NCI-H1417 treated with DMSO at 0.1 percent for 48 hours (cell line): ENCODE measurements at places on chromosomes 6 and 20.

GRCh38 chr20:1505361-1505760 lies 14.1 kb upstream of the SIRPB2 start:
- DNase-seq = no peak

- no peak for DNase-seq
These were observed 140.1 kb upstream of the BTBD3 start for GRCh38 chr20:11777387-11778205.

GRCh38 chr20:50027611-50028105 lies 44.9 kb downstream of the SNAI1 start:
- no peak for DNase-seq

GRCh38 chr20:47677635-47678453 lies 107.4 kb downstream of the SULF2 start:
- DNase-seq = no peak

- no peak for DNase-seq
These were observed 1.7 kb upstream of the PDE10A start for GRCh38 chr6:165664559-165665383.

- DNase-seq = no peak
These were observed 170.3 kb upstream of the SOX4 start for GRCh38 chr6:21423106-21423854.

DNA sequence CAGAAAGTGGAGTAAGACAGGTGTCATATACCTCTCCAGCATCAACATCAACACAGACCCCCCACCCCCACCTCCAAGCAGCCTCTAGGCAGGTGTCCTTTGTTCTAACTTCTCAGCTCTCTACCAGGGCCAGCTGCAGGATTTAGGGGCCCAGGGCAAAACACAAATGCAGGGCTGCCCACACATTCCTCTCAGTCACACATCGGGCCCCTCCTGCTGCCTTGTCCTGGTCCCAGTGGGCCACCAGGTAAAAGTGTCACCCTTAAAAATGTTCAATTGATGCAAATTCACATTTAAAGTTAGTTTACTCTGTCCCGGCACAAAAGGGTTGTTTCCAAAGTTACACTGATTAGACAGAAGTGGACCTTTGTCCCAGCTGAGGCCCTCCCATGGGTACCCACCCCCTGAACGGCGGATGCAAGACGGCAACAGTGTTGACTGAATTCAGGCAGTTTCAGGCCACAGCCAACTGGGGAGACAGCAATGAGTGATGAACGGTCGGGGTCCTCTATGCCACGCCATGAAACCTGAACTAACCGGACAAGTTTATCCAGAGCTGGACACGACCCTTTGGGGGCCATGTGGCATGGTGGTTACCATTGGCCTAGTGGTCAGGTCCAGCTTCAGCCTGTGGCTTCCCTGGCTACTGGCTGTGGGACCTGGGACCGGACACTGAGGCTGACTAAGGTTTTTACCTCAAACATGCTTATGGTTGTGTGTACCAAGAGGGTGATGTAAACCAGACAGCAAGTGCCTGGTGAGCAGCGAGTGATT lies 52.2 kb upstream of the UNC93A start:
- DNase-seq = no peak

GRCh38 chr6:1621070-1621701 lies 11.5 kb downstream of the FOXC1 start:
- DNase-seq = no peak

DNA sequence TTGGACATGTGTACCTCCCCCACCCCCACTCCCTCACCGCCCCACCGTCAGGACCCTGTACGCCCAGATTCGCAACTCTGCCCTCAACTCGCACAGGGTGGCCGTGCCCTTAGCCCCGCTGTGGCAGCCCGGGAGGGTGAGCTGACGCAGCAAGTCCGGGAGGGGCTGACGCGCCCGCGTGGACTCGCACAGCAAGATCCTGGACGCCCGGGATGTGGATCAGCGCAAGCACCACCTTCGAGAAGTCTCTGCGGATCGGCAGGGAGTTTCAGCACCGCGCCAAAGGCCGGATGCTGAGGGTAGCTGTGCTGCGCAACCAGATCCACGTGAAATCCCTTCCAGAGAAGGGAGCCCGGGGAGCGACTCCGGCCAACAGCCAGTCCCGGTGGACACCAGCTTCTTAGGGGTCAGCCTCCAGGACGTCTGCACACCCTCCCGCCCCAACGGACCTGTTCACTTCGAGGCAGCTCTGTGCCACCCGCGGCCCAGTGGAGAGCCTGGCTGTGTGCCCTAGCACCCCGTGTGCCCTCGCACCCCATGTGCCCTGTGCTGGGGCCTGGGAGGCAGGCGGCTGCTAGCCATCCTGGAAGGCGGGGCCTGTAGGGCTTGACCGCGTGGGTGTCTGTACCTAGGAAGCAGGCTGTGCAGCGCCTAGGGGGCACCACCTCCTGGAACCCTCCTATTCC lies 6.7 kb upstream of the GJA10 start:
- no peak for DNase-seq

- DNase-seq = no peak
These were observed 19.7 kb downstream of the CD40 start for GRCh38 chr20:46137816-46138215.

- DNase-seq = no peak
These were observed 99.0 kb upstream of the FOXQ1 start for GRCh38 chr6:1212919-1213318.

- no peak for DNase-seq
These were observed 28.5 kb downstream of the SMOC2 start for GRCh38 chr6:168469521-168469920.

- DNase-seq = no peak
These were observed 399.6 kb downstream of the PTPRT start for GRCh38 chr20:42790111-42790510.

GRCh38 chr20:16321291-16321690 lies 252.0 kb downstream of the KIF16B start:
- no peak for DNase-seq

DNA sequence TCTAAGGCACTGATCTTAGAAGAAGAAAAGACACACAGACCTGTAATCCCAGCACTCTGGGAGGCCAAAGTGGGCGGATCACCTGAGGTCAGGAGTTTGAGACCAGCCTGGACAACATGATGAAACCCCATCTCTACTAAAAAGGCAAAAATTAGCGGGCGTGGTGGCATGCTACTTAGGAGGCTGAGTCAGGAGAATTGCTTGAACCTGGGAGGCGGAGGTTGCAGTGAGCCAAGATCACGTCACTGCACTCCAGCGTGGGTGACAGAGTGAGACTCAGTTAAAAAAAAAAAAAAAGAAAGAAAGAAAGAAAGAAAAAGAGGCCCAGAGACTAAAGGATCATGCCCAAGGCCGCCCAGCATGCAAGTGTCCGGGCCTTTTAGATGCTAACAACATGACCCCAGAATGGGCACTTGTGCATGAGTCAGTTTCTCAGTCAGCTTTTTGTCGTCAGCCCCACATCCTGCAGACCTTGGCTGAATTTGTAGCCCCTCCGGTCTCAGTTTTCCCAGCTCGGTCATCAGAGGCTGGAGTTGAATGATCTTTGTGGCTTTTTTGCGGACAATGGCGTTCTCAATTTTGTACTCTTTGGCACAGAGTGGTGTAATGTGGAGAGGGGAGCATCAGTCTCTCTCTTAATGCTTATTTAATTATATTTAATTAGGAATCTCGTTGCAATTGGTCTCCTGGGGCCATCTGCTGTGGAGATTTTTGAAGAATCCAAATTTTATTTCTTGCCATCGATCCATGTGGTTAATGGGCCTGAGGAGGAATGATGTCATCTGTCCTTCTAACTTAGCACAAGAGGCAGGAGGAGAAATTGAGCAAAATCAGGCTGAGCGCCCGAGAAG lies 30.6 kb upstream of the APCDD1L start:
- DNase-seq = no peak

GRCh38 chr20:43252761-43253160 lies 63.1 kb upstream of the PTPRT start:
- no peak for DNase-seq

GRCh38 chr20:48453477-48454093 lies 374.2 kb downstream of the PREX1 start:
- no peak for DNase-seq

DNA sequence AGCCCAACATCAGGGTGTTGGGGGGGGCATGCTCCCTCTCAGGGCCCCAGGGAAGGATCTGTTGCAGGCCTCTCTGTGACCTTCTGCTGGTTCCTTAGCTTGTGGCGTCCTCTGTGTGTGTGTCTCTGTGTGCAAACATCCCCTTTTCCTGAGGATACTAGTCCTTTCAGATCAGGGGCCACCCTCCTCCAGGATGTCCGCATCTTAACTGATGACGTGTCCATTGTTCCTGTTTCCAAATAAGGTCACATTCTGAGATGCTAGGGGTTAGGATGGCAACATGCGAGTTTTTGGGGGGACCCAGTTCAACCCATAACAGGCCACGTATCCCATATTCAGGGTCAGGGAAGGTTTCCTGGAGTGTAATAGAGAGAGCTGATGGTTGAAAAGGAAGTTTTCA lies 40.9 kb downstream of the GMPR start:
- no peak for DNase-seq

- DNase-seq = no peak
These were observed 9.5 kb downstream of the AHI1 start for GRCh38 chr6:135488023-135488422.

GRCh38 chr6:148225871-148226270 lies 116.8 kb upstream of the SASH1 start:
- no peak for DNase-seq

- DNase-seq = no peak
These were observed 27.8 kb upstream of the SYNDIG1 start for GRCh38 chr20:24441661-24442060.

- no peak for DNase-seq
These were observed 223.4 kb upstream of the TAB2 start for GRCh38 chr6:149094156-149094555.

DNA sequence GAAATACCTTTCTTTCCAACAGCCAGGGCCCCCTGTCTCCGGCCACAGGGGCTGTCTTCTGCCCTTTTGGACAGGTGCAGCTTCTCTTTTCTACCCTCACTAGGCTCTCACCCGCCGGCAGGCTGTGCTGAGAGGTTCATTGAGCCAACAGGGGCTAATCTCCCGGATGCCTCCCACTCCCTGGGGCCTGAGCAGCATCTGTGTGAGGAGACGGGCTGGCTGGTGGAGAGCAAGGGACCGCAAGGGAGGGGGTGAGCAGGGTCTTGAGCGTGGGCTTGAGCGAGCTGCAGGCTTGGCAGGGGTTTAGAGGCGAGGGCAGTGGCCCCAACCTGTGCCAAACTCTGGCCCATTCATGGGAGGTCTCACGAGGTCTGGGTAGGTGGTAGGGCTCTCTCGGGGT lies 56.5 kb upstream of the CST7 start:
- DNase-seq = no peak

- DNase-seq = no peak
These were observed 120.4 kb downstream of the TOX2 start for GRCh38 chr20:44034965-44035635.

GRCh38 chr6:8329562-8329961 lies 105.8 kb downstream of the SLC35B3 start:
- DNase-seq = peak; percentile 16

GRCh38 chr6:50361641-50362331 lies 312.1 kb upstream of the DEFB112 start:
- DNase-seq = no peak
